ENCODE measurements at places on chromosomes 6 and 20. TPM values are rescaled to one million over a fixed set of nuclear protein-coding genes. Genes with fewer than 3 reads are reported as not detected.

GRCh38 chr20:35907017-35907701 lies 47.1 kb downstream of the SCAND1 start:
- no peaks in the 10 kb centered on the region for H3K36me3 ChIP-seq
- no peaks in the 10 kb centered on the region for H3K27me3 ChIP-seq
- no peak overlapping the region for H3K4me3 ChIP-seq
- H3K4me1 ChIP-seq = peaks cover 4% of the 10 kb centered on the region

The TFAP2B gene
- total RNA-seq = not detected

The PDYN gene
- not detected for total RNA-seq

The HACE1 gene
- total RNA-seq = 13.7 TPM

DNA sequence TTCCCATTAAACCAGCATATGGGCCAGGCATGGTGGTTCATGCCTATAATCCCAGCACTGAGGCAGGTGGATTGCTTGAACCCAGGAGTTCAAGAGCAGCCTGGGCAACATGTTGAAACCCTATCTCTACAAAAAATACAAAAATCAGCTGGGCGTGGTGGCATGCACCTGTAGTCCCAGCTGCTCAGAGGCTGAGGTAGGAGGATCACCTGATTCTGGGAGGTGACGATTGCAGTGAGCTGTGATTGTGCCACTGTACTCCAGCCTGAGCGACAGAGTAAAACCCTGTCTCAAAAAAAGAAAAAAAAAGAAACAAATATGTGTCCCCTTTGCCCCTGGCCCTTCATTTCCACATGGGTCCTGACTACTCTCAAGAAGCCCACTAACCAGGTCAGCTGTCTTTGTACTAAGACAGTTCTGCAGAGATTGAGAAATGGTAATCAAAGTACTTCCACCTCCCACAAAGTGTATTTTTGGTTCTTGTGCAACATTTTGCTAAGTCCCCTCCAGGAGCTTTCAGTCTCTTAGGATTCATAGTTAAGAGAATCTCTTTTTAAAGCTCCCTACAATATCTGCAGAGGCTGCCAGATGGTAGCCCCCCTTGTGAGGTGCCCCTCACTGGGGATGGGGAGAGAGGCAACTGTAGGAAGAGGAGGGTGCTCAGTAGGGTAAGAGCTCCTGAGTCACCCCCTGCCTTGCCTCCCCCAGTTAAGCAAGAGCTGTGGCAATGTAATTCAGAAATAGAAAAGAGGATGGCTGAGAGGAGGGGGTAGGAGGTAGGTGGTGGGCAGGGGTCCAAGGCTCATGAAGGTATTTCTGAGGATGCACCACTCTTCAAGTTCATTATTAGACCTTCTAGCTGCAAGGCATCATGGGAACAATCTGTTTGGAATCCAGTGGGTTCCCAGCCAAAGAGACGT lies 16.5 kb upstream of the WFDC2 start:
- H3K36me3 ChIP-seq = no peaks in the 10 kb centered on the region
- no peaks in the 10 kb centered on the region for H3K4me1 ChIP-seq
- H3K4me3 ChIP-seq = no peak overlapping the region
- no peak for DNase-seq
- H3K27me3 ChIP-seq = peaks cover 14% of the 10 kb centered on the region

The GGTLC1 gene
- total RNA-seq = not detected

The CRISP3 gene
- total RNA-seq = not detected

DNA sequence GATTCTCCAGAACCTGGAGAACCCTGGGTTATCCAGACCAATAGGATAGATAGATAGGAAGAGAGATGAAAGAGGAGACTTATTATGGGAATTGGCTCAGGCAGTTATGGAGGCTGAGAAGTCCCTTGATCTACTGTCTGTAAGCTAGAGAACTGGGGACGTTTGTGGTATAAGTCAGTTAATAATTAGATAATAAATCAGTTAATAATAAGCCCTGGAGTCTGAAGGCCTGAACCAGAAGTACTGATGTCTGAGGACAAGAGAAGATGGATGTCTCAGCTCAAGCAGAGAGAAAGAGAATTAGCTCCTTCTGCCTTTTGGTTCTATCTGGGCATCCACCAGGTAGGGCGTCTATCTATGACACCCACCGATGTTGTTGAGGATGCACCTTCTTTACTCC lies 72.9 kb upstream of the SLC22A23 start:
- H3K27me3 ChIP-seq = no peaks in the 10 kb centered on the region
- no peak overlapping the region for H3K4me3 ChIP-seq
- no peak for DNase-seq
- peaks cover 4% of the 10 kb centered on the region for H3K4me1 ChIP-seq
- no peaks in the 10 kb centered on the region for H3K36me3 ChIP-seq
- no peak overlapping the region for H3K27ac ChIP-seq

GRCh38 chr20:35238170-35238569 lies 11.7 kb downstream of the MMP24 start:
- no peak overlapping the region for H3K27ac ChIP-seq
- peaks cover 16% of the 10 kb centered on the region for H3K27me3 ChIP-seq
- no peaks in the 10 kb centered on the region for H3K36me3 ChIP-seq
- H3K4me3 ChIP-seq = no peak overlapping the region

The CLVS2 gene
- not detected for total RNA-seq

DNA sequence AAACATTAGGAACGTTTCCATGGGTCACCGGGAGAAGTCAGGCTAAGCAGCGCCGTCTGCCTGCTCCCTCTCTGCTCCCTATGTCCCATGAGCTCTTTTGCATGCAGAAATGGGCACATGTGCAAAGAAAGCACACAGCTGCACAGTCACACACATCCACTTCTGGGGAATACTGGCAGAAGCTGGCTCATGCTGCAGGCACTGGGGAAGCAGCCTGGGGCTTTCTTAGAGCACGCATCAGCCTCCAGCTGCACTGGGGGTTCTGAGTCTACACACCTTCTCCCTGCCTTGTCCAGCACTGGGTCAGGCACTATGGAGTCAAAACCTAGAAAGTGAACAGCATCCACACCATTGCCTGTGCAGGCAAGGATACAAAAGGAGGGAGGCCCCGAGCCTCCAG lies 76.1 kb upstream of the FOXQ1 start:
- H3K36me3 ChIP-seq = no peaks in the 10 kb centered on the region
- H3K4me1 ChIP-seq = no peaks in the 10 kb centered on the region
- H3K4me3 ChIP-seq = no peak overlapping the region
- DNase-seq = no peak
- peaks cover 2% of the 10 kb centered on the region for H3K27me3 ChIP-seq

Measured in astrocyte (in vitro differentiated cells and primary cell).